NCI-H510A (cell line): ENCODE measurements at places on chromosomes 13 and 19.

GRCh38 chr19:53333066-53333462 lies 485 bp upstream of the ZNF845 start:
- DNase-seq, result no peak

DNA sequence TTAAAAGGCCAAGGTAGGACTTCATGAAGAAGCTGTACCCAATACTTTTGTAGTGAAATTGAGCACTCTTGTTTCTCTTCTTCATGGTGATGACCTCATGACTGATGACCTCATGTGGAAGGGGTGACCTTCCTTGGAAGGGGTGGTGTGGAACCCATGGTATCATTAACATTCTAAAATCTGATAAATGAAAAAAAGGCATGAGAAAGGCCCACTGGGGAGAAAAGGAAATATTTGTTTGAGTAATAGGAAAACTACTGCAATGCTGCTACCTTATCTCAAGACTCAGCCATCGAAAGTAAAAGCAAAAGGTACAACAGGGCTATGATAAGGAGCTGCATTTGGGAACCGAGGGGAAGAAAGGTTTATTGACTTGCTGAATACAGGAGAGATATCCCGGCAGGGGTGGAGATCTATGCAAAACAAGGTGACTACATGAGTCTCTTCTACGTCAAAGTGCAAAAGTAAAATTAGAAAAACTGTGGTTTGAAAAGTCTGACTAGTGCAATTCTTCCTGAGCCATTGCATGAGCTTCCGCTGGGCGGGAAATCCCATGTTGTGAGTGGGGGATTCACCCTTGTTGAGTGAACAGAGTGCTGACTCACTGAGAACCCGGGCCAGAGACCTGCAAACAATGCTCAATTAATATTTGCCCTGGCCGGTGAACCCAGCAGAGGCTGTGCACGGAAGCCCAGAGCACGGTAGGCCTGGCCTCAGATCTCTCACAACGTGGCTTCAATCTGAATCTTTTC lies 138.9 kb upstream of the RFC3 start:
- no peak for DNase-seq

- DNase-seq, result no peak
Measured at GRCh38 chr13:44435919-44436510, 62.4 kb downstream of the SERP2 start.

- no peak for DNase-seq
Measured at GRCh38 chr13:52036037-52036436, 11.5 kb downstream of the UTP14C start.

DNA sequence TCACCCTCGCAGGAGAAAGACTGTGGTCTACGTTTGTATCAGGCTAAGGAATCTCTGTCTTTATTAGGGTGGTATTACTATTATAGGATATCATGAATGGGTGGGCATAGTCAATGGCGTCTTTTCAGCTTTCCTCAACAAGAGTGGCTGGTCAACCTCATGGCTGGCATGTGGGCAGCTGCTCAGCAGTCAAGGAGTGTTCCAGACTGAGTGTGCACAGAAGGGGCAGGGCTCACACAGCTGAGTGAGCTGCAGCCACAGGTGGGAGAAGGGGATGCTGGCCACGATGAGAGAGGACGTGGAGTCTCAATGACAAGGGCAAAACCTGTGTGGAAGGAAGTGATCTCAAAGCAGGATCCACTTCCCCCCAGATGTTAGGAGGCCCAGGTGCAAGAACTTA lies 54.7 kb downstream of the SLC7A1 start:
- no peak for DNase-seq

- no peak for DNase-seq
Measured at GRCh38 chr19:48239582-48240141, 16.1 kb downstream of the CARD8 start.

GRCh38 chr19:17406046-17406886 lies 836 bp upstream of the BST2 start:
- no peak for DNase-seq

DNA sequence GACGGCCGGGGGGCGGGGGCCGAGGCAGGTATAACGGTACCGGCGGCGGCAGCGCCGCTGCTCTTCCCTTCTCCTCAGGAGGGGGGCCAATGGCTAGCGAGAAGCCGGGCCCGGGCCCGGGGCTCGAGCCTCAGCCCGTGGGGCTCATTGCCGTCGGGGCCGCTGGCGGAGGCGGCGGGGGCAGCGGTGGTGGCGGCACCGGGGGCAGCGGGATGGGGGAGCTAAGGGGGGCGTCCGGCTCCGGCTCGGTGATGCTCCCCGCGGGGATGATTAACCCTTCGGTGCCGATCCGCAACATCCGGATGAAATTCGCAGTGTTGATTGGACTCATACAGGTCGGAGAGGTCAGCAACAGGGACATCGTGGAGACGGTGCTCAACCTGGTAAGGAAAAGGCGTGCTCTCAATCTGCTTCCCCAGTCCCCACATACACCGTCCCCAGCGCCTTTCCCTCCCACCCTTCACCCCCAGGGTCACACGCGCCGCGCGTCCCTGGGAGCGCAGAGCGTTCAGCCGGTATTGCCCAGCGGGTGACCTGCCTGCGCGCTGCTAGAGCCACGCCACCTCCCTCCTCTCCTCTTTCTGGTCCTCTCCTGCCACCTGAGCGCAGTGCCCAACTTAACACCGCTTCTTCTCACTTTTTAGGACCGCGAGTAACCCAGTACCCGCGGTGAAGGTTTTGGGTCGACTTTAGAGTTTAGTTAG lies 814 bp downstream of the NBEA start:
- no peak for DNase-seq

GRCh38 chr19:4851551-4852290 lies 15.7 kb downstream of the PLIN3 start:
- DNase-seq, result peak; percentile 51

DNA sequence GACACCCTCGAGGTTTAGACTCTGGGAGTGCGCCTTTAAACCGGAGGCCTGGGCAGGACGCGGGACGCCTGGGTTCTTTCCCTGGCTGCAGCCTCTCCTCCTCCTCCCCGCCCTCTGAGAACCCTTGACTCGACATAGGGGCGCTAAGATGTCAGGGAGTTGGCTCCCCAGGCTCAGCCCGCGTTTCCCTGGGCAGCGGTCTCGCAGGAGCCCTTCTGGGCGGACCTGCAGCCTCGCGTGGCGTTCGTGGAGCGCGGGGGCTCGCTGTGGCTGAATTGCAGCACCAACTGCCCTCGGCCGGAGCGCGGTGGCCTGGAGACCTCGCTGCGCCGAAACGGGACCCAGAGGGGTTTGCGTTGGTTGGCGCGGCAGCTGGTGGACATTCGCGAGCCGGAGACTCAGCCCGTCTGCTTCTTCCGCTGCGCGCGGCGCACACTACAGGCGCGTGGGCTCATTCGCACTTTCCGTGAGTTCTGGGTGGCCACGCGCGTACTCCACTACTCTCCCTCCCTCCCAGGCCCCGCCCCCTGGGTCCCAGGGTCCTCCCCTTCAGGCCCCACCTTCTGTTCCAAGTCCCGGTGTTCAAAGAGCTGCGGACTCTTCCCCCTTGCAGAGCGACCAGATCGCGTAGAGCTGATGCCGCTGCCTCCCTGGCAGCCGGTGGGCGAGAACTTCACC lies 1.3 kb downstream of the ICAM5 start:
- DNase-seq, result no peak

DNA sequence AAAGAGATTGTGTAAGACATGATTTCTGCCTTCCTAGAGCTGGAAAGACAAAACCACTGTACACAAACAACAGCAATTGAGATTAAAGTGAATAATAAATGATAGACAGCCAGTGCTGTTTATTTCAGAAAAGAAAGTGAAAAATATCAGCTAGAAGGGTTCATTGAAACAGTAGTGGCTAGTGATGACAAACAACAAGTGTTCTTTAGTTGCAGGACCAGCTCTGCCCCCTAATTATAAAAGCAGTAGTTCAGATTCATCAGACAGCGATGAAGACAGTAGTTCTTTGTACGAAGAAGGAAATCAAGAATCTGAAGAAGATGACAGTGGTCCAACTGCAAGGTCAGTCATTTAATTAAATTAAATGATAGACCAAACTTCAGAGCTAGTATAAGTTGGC lies 14.8 kb downstream of the GPALPP1 start:
- DNase-seq, result no peak

- DNase-seq, result no peak
Measured at GRCh38 chr13:46871557-46871956, 25.3 kb downstream of the HTR2A start.

DNA sequence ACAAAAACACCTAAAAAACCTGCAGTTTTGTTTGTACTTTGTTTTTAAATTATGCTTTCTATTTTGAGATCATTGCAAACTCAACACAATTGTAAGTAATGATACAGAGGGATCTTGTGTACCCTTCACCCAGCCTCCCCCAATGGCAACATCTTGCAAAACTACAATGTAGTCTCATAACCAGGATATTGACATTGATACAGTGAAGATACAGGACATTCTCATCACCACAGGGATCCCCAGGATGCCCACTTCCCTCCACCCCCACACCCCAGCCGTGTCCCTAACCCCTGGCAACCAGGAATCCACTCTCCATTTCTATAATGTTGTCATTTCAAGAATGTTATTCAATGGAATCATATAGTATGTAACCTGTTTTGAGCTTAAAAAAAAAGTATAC lies 10.3 kb upstream of the C5AR2 start:
- DNase-seq, result no peak

DNA sequence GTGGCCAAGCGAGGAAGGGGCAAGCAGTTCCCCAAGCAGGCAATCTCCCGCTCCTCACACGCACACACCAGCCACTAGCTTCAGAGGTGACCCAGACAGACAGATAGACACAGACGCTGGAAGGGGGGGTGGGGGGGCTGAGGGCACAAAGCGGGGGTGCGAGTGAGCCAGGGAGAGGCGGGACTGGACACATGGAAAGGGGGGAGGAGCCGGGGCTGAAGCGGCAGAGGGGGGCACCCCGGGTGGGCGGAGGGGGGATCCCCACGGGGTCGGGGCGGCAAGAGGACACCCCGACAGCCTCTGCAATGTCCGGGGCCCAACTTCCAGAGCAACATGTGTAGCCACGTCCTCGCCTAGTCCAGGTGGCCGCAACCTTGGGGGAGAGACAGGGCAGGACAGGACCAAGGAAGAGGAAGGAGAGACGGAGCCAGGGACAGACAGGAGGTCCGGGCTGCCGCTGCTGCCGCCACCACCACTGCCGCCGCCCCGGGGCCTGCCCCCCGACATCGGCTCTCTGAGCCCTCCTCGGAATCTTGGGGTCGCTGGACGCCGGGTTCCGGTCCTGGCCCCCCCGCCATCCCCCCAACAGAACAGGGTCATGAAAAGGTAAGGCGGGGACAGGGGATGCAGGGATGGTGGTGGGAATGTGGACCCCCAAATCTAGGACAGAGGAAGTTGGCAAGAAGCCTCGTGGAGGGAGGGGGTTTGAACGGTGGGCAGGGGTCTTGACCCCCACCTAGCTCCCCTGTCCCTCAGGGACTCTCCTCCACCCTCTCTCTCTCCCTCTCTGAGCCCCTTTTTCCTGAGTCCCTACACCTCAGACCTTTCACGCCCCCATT lies 1.1 kb downstream of the GRIN2D start:
- no peak for DNase-seq

DNA sequence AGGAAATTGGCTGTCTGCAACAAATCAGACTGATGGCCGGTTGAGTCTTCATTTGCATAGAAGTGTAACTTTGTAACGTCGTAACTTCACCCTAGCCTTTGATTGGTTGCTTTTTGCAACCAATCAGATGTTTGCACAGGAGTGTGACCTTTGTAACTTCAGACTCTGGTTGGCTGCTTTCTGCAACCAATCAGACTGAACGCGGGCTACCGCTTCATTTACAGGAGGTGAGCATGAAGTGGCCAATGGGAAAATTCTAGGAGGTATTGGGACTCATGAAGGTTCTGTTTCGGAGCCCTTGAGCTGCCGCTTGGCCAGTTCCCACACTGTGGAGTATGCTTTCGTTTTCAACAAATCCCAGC lies 441 bp upstream of the ZNF559 start:
- DNase-seq, result peak; percentile 66

DNA sequence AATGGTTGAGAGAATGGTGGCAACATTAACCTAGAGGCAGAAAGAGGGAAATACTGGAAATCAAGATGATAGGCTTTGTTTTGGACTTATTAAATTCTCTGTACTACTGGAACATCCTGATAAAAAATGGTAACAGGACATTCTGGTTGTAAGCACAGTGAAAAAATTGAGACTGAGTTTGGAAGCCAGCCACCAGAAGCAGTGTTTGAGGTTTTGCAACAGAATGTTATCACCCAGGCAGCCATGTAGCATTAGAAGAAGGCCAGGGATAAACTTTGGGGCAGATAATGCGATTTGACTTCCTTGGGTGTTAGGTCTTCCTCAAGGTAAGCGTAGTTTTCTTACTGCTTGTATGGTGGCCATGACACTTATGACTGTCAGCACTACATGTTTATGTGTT lies 307.4 kb downstream of the ATP8A2 start:
- DNase-seq, result no peak

DNA sequence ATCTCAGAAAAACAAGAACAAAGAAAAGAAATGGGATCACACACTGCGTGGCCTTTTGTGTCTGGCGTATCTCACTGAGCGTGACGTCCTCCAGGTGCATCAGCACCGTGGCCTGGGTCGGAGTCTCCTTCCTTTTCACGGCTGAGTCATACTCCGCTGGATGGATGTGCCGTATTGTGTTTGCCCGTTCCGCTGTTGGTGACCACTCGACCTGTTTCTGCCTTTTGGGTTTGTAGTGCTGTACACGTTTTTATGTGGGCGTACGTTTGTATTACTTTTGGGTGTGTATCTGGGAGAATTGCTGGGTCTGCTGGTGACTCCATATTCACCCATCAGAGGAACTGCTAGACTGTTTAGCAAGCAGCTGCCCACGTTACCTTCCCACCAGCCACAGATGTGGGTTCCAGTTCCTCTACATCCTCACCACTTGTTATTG lies 11.4 kb downstream of the ARID3A start:
- no peak for DNase-seq

DNA sequence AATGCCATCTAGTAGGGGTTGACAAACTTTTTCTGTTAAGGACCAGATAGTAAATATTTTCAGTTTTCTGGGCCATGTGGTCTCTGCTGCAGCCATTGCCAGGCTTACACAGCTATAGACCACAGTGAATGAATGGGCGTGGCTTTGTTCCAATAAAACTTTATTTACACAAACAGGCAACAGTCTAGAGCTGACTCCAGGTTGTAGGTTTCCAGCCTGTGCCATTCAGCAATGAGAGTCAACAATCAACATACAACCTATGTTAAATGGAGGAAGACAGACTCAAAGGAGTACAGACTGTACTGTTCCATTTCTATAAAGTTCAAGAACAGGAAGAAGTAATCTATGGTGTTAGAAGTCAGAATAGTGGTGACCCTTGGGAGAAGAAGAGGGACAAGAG lies 15.2 kb upstream of the IZUMO2 start:
- no peak for DNase-seq

GRCh38 chr13:99969919-99970650 lies 1.5 kb downstream of the ZIC5 start:
- peak; percentile 37 for DNase-seq
